ENCODE measurements at places on chromosomes 7 and 10.

DNA sequence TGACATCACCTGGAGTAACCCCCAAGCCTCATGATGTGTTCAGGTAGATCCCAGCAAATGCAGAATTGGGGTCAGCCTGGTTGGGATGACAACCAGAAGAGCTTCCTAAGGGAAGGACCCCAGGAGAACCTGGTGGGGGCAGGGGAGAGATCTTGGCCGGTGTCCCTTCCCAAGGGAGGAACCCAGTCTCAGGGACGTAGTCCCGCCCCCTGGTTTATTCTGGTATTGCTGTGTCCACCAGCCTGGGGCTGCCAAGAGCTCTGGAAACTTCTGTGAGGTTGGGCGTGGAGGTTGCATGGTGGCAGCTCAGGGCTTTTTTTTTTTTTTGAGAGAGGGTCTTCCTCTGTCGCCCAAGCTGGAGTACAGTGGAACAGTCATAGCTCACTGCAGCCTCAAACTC, 19.4 kb downstream of the GTF2IRD1 start:
- DNase-seq: no peak

- no peak for DNase-seq
Observed at GRCh38 chr7:72007018-72007417, 405.1 kb downstream of the CALN1 start.

GRCh38 chr10:123301077-123301857, 147.1 kb downstream of the BUB3 start:
- no peak for DNase-seq

DNA sequence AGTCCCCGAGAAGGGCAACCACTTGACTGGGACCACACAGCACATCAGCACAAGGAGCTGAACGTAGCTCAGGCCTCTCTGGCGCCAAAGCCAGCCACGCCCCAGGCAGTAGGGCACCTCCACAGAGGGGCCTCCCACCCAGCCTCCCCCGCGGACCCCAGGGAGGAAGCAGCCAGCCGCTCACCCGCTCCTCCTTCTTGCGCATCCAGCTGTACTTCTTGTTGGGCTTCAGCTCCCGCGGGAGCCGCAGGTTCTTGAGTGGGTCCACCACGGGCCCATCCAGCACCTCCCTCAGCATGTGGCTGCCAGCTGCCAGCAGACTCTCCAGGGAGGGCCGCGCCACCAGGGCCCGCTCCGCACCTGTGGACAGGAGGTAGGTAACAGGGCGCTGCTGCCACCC, 61.2 kb downstream of the TNRC18 start:
- DNase-seq: no peak

GRCh38 chr7:36916116-36916515, 191.8 kb upstream of the AOAH start:
- DNase-seq: no peak

DNA sequence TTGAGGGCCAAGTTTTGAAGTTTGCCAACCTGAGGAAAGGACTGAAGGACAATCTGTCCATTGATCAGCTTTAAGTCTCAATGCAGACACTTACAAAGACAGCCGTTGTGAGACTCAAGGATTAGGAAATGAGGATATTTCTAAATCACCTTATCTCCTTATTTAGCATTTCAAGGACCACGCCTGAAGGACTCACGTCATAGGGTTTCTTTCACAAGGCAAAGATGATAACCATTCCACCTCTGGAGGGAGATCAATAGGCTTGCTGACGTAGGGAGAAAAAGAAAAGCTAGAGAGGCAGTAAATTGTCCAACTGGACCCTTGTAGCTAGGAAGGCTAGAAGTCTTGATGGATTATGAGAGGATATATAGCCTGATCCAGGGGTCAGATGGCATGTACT, 3.3 kb upstream of the ASB4 start:
- DNase-seq: no peak

DNA sequence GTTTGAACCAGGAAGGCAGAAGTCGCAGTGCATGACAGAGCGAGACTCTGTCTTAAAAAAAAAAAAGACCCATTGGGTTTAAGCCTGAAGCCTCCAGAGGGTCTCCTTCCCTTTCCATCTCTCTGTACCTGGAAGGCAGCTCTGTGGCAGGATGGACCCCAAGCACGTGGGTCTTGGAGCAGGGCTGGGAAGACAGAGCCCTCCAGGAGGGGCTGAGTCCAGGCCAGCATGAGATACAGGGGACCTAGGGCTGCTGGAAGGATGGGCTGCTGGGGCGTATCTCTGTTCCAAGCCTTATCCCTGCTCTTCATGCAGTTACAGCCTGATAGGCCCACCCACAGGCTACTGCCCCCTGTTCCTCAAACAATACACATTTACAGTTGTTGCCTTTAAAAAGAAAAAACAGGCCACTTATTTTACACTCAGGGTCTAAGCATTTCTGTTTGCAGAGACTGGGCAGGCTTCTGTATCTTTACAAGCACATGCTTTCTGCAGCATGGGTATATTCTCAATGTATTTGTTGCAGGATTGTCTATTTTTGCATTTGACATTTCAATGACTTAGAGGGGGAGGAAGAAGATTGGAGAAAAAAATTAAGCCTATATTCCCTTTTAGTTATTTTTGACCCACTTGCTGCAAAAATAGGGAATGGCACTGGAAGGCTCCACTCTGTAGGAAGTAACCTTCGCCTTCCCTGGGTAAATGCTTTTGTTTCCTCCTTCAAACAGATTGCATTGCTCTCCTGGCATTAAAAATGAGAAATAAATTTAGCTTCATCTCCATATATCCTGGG, 60.1 kb downstream of the FAM171A1 start:
- no peak for DNase-seq

- DNase-seq: no peak
Observed at GRCh38 chr10:130354976-130355795, 219.0 kb downstream of the GLRX3 start.

- DNase-seq: no peak
Observed at GRCh38 chr7:83996879-83997278, 197.7 kb downstream of the SEMA3A start.

DNA sequence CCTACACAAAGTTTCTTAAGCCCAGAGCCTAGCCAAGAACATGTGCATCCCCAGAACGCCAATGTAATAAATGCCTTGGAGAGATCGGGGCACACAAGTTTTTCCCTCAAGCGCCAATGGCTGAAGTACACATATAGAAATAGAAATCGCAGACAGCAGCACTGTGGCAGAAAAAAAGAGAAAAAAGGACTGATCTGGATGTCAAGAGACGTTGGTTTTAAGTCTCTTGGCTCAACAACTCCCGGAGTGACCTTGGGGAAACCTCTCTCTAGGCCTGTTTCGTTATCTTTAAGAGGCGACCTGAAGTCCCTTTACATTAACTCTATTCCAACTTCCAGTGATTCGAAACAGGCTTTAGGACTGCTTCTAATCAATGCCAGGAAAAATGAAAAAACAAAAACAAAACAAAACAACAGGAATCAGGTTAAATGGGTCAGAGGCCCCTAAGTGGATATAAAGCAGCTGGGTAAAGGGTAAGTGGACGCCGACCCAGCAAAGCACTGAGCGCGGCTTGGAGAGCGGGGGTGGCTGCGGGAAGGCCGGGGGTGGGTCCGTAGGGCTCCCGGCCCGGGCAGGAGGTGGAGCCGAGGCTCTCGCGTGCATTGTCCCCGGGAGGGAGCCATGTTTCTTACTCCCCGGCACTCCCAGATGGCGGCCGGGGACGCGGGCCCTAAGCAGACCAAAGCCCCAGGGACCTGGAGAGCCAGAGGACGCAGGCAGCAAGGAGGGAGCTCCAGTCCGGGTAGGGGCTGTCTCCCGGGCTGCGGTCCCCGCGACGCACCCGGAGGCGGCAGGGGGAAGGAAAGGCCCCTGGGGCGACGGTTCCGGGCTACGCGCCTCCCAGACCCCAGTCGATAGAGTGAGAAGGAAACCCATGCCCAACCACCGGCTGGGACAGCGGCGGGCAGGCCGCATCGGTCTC, 757 bp downstream of the EIF3A start:
- no peak for DNase-seq

DNA sequence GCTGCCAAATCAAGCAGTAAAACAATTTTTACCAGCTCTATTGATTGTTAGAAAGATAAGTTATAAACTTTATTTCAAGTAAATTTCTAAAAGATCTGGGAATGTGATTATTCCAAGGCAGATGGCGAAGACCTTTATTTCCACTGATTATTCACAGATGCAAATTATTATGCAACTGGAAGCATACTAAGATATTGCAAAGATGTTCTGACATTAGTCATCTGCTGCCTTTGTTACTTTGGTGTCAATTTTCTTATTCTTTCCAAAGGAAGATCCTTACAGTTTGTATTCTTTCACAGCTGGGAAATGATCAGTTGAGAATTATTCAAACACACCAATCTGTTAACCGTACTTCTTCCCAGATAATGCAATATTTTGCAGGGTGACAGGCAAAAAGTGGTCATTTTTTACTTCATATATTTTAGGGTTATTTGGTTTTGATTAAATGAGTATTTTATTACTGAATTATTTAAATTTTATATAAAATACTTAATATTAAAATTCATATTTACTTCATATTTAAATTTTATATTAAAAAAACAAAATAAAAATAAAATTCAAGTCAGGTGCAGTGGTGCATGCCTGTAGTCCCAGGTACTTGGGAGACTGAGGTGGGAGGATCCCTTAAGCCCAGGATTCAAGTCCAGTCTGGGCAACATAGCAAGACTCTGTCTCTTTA, 171.3 kb downstream of the FZD1 start:
- no peak for DNase-seq

- DNase-seq: no peak
Observed at GRCh38 chr10:12473491-12473890, 124.1 kb downstream of the CAMK1D start.

- no peak for DNase-seq
Observed at GRCh38 chr10:4742217-4742616, 83.8 kb upstream of the AKR1E2 start.

DNA sequence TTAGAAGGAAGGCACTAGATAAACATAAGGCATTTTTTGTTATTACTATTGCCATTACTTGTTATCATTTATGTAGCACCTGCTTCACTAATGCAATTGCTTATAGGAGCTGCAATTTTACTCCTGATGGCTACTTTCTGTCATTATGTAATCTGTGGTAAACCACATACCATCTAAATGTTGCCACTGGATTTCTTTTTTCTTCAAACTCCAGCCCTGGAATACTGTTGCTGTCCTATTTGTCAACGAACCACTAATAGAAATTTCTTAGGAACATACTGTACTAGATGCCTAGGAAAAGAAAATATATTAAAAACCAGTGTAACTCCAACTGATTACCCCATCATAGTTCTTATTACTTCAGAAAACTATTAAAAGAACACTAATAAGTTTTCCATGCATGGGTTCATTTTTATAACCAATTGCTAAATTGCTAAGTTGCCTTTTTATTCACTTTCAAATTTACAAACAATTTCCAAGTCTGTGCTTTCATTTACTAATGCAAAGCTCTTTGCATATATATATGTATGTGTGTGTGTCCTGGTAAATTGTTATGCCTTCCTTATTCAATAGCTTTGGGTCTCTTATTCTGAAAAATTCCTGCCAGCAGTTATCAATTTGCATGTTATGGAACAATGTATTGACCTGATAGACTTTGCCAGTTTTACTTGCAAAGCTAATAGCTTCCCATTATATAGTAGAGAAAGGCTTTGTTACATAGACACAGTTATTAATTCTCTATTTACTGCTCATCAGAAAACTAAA, 287.4 kb downstream of the EXOC4 start:
- DNase-seq: no peak

DNA sequence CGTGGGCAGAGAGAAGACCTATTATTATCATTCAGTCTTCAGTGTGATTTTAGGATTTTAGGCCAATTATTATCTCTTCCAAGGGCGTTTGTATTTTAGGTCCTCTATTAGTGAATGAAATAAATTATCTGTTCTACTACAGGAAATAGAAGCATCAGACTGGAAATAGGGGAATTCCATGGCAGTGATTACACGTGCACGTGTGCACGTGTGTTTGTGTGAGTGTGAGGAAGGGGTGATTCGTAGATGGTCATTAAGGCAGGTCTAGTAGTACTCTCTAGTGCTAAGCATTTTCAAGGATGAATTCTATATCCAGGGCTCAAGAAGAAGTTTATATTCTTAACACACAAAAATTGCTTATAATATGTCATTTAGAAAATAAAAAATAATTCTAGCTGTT, 623.2 kb downstream of the GATA3 start:
- DNase-seq: no peak

DNA sequence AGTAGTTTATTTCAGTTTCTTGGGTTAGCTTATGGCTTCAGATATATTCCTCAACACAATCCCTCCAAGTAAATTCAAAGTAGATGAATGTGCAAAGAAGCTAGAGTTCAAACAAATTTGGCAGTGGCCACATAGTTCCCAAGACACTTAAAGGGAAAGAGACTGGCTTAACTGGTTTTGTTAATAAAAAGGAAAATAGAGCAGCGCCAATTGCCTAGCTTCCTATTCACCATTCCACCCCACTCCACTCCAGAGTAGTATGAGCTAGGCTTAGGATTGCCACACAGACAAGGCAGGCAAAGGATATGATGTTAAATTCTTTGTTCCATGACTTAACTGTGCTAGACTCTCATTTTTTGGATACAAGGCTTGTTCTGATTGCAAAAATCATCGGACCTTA, 2.0 kb downstream of the XRCC2 start:
- DNase-seq: no peak

Measured in activated CD8-positive, alpha-beta memory T cell treated with anti-CD3 and anti-CD28 coated beads for 4 hours (primary cell).